NCI-H460 (cell line): ENCODE measurements at places on chromosomes 13 and 19.
A peak's percentile ranks its signal among the peaks of the same experiment; 100 is the strongest.

GRCh38 chr19:491146-491741 lies 5.0 kb upstream of the MADCAM1 start:
- DNase-seq = no peak

GRCh38 chr13:50370303-50370950 lies 355.2 kb downstream of the KCNRG start:
- no peak for DNase-seq

- no peak for DNase-seq
Measured at GRCh38 chr13:87827479-87827878, 156.3 kb downstream of the SLITRK5 start.

DNA sequence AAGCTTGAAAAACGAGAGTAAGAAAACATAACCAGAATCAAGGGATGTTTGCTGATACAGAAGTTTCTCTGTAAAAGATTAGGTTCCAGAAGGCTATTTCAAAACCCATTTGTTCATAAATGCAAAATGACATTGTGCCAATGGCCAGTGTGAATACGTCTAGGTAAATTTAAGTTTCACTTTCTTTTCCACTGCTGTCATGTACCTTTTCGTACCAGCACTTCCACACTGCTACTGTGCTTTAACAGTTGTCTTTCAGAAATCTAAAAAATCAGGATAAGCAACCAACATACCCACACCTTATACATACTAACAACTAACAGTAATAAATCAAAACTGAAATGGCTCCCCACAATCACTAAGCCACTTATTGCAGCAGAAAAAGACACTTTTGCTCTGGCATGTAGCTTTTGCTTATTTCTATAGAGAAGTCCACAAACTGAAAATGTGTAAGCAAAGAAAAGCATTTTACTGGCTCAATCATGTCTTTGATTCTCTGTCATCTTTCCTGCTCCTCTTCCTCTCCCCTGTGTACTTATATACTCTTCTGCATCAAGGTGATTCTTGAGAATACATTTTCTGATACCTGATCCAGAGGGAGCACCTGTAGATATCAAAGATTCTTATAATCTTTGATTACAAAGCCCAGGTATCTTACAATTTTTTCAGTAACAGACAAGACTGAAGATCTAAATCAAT lies 34.3 kb downstream of the ELF1 start:
- no peak for DNase-seq

- DNase-seq = no peak
Measured at GRCh38 chr19:43660971-43661360, 9.0 kb downstream of the PLAUR start.

DNA sequence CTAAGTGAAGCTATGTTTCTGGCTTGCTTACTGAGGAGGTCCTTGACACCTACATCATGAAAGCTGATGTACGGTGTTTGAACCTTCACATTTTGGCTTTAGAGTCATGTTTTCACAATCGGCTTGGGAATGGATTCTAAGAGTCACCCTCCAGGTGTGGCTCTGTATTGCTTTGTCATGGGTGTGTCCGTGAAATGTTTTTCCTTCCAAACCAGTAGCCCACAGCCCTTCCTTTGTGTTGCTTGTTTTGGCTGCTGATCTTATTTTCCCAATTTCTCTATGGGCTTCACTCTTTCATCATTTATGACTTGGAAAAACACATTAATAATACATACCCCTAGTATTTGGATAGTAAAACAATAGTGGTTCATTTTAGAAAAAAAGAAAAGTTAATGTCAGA lies 240.6 kb downstream of the GGACT start:
- peak; percentile 63 for DNase-seq

DNA sequence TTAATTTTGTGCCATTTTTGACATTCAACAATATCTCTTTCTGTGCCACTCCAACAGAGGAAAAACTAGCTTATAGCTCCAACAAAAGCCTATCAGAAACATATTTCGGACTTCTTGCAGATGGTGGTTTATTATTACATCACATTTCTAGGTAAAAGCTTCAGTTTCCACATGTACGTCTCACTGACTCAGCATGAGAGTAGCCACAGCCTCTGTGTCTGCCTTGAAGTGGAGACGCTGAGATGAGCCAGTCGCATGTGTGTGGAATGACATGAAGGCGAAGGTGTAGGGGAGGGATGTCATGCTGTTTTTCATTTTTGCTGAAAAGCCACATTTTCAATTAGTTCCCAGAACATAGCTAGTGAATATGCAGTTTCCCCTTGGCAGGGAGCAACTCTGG lies 598.6 kb downstream of the EFNB2 start:
- DNase-seq = no peak

DNA sequence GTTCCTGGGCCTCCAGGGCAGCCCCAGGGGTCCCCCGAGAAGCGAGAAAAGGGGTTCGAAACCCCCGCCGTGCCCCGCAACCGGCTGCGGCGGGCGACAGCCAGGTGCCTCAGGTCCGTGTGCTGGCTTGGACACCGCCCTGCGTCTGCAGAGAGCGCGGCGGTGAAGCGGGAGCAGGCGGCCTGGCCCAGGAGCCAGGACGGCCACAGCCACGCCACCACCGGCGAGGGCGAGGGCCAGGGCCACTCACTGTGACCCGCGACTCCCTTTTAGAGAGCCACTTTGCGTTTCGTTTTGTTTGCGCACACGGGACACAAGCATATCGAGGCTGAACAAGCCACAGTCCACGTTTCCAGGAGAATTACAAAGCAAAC lies 110.4 kb downstream of the CRYL1 start:
- DNase-seq = no peak

DNA sequence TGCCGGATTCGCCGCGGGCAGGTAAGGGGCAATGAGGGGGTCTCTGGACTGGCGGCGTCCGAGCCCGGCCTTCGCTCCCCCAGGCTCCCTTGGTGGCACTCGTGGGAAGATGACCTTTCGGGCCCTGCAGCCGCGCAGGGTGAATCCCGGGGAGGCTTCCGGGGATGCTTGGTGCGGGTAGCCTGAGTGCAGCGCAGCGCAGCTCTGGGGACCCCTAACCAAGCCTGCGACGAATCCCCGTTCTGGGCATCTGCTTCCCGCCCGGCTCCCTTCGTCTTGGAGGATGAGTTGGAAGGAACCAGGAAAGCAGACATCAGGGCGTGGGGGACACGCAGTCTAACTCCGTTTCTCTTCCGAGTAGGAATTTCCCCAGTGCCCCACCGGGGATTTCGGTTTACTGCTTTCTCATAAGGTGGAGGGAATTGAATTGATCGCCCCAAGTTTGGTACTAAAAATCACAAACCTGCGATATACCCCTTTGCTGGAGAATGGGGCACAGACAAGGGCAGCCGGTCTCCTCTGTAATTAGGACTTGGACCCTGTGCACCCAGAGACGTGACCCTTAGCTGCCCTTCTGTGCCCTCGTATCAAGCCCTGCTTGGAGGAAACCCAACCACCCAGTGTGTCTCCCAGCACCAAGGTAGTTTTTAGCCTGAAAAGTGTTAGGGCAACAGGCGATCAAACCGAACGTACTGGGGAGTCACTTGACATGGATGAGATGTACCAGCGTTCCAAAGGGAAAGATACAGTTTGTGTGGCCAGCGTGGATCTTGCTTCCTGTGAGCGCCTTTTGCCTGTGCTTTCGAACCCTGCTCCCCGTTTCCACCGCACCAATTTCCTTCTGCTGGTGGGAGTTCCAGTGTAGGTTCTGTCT lies 1.0 kb downstream of the GPC5 start:
- DNase-seq = no peak

GRCh38 chr13:99847318-99847750 lies 124.2 kb downstream of the ZIC5 start:
- DNase-seq = no peak

DNA sequence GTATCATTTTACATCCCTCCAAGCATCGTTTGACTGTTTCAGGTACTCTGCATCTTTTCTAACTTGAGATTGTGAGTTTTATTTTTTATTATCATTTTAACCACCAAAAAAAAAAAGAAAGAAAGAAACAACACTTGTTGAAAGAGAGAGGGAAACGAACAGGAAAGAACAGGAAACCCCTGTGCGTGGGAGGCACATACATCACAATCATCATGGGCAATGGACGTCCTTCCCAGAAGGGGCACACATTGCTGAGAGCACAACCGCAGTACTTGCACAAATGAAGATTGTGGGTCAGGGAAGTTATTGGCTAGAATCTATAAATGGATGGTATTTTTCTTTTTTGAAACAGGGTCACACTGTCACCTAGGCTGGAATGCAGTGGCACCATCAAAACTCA lies 1.7 kb downstream of the CLC start:
- no peak for DNase-seq

- no peak for DNase-seq
Measured at GRCh38 chr19:45419396-45419795, 4.3 kb downstream of the ERCC1 start.

DNA sequence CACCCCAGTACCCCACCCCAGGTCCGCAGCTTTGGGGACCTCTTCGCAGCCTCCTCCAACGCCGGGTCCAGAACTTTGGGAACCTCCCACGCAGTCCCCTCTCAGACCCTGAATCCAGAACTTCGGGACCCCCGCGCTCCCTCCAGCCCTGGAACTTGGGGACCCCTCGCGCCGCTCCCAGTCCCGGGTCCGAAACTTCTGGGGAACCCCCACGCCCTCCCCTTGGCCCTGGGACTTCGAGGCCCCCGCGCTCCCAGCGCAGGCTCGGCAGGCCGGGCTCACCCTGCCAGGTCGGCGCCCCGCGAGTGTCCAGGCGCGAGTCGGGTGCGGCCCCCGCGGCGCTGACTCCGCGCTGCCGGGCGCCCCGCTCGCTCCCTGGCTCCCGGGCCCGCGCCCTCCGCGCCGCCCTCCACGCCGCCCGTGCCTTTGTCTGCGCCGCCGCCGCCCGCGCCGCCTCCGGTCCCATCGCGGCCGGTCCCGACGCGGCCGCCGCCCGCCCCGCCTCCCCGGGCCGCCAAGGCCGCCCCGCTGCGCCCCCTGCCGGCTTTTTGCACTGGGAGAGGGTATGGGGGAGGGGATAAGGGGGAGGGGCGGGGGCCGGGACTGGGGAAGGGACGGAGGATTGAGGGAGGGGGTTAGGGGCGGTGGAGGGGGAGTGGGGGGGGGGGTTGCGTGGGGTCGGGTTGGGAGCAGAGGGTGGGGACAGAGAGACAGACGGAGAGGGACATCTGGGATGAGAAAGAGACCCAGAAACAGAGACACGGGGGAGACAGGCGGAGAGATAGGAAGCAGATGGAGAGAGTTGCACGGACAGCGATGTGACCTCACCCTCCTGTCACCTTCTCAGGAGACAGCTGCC lies at the start of gene HOMER3:
HOMER3 (minus strand) TSS at position 449 of the 859 bp plus-strand sequence. CDS start 2,235 bp downstream, outside the sequence.
- DNase-seq = peak; percentile 53

DNA sequence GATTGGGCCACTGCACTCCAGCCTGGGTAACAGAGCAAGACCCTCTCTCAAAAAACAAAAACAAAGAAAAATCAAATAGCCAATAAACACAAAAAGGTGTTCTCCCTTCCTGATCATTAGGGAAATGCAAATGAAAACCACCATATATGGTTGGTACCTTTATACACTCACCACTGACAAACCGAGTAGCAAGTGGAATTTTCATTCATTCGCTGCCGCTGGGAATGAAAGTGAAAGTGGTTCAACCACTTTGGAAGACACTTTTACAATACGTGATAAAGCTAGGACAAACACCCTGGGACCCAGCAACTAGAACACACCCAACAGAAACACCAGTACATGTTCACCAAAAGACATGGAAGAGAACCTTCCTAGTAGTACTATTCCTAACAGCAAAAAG lies 21.0 kb downstream of the GRIK5 start:
- no peak for DNase-seq

DNA sequence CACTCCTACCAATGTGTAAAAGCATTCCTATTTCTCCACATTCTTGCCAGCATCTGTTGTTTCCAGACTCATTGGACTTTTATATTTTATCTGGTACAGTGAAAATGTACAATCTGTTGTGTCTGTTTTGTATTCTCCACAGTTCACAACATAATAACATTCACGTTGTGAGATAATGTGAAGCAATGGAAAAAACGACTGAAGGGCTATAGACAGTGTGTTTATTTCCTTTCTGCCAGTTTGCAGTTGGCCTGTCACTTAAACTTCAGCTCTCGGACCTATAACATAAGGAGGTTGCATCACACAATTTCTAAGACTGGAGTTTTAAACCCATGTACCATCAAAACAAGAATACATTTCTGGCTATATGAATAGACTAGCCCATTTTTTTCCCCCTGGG lies 965.5 kb upstream of the ATXN8OS start:
- DNase-seq = no peak

DNA sequence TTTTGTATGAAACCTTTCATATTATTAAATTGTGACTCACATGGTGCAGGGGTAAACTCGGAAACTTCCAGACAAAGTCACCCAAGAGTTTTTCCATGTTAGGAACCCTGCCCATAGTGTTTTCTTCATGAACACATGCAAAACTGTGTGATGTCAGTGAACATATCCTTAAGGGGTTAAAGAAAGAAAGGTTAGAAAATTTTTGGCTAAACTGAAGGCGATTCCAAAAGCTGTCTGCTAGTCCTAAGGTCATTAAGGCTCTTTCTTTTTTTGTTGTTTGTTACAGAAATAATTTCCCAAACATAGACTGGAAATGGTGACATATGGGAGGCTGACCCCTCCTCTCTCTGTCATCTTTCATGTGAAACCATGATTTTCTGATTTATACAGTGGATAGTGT lies 271.9 kb downstream of the DNAJC15 start:
- no peak for DNase-seq
